ENCODE measurements at places on chromosomes 16 and 17.

DNA sequence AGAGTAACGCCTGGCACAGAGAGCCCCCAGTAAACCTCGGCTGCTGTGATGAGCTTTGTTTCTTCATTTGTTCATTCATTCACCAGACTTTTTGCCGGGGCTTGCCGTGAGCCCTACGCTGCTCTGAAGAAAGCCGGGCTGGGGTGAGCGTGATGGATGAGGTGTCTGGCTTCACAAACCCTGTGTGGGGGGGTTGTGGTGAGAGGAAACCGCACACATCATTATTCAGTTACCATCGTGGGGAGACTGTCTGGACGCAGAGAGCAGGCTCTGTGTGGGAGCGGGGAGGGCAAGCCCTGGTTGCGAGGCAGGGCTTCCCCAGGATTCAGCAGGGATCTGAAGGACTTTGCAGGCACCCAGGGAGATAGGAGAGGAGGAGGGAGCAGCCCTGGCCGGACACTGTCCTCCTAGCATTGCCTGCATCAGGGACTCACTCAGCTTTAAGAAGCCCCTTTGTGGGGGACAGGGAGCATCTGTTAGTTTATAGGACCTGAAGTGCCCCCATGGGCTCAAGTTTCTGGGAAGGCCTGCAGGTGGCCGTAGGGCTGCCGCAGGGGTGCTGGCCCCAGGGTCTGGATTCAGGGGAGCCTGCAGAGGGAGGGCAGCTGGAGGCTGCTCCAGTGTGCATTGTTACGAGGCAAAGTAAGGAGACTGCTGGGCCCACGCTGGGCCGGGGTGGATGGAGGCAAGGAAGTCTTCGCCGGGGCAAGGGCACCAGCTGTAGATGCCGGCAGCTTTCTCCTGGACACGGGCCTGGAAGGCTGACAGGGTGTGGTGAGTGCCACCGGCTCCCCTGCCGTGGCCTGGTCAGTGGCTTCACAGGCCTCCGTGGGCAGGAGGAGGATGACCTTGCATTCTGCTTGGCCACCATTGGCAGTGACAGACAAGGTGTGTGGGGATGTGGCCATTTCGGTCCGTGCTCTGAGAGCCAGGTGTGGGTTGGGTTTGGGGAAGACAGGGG lies 334.5 kb downstream of the SEC14L1 start:
- H3K4me1 ChIP-seq = peaks cover 56% of the 10 kb centered on the region
- no peak overlapping the region for H3K4me3 ChIP-seq
- DNase-seq = no peak
- H3K27ac ChIP-seq = no peak overlapping the region
- H3K27me3 ChIP-seq = no peaks in the 10 kb centered on the region

DNA sequence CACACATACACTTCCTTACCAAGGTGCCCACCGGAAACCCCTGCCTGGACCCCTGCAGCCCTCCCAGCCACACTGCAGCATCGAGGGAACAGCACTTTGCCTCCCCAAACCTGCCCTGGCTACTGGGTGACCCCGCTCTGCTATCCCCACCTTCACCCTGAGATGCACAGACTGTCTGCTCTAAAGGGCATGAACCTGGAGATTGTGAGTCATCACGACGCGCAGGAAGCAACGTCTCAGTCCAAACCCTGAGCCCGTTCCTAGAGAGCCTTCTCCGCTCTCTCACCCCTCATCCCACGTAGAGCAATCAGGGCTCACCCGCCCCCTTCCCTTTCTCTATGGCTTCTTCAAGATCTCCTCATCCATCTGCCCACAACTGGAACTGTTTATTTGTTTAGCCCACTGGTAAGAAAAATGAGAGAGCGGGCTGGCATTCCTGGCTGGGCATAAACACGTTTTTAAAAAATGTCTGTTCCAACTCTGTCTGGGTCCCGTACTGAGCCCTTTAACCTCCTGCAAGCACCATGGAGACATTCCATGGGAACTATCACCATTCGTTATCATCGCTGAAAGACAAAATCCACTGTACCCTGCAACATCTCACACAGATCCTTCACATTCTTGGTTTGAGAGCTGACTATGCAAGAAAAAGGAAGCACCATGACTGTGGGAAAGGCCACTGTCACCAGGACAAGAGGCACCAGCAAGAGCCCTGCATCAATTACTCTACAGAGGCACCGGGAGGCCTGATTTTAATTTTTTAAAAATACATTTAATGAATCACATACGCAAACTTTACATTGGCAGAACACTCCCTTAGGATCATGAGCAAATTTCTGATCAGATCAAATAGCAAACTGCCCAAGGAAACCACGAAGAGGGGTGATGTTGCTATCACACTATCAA lies 28.2 kb downstream of the ZFHX3 start:
- peaks cover 44% of the 10 kb centered on the region for H3K4me1 ChIP-seq
- H3K27ac ChIP-seq = peak overlapping the region; percentile 99
- peak overlapping the region; percentile 60 for H3K4me3 ChIP-seq
- DNase-seq = peak; percentile 71

- H3K27me3 ChIP-seq = no peaks in the 10 kb centered on the region
- H3K27ac ChIP-seq = no peak overlapping the region
- no peaks in the 10 kb centered on the region for H3K4me1 ChIP-seq
- H3K4me3 ChIP-seq = no peak overlapping the region
- no peak for DNase-seq
- H3K36me3 ChIP-seq = no peaks in the 10 kb centered on the region
These were observed 571.6 kb downstream of the HS3ST4 start for GRCh38 chr16:26263406-26263805.

DNA sequence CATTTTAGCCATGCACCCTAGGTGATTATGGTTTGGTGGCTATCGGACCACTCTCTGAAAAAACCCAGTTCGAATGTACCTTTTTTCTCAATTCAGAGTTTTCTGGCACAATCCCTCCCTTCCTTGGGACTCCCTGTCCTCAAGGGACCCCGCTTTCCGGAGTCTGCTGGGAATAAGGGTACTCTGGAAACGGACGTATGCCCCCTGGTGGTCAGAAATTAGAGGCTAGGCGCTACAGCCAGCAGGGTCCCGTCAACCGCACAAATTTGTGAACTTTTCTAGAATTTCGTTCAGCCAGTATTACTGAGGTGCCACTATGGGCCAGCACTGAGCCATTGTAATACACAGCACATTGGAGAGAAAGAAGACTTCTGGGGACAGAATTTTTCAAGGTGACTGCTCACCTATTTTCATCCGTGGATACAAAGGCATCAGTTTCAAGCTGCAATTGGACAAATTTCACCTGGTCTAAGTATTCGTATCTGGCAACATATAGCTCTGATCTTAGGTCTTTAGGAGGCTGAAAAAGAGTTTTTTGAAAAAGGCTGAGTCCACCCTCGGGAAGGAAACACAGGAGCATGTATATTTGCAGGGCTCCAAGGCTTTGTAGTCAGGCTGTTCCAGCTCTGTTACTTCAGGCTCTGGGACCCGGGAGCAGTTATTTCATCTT lies 27.1 kb upstream of the CRYBA1 start:
- H3K4me1 ChIP-seq = no peaks in the 10 kb centered on the region
- H3K27me3 ChIP-seq = no peaks in the 10 kb centered on the region
- H3K27ac ChIP-seq = no peak overlapping the region
- peak; percentile 82 for DNase-seq
- H3K36me3 ChIP-seq = no peaks in the 10 kb centered on the region

DNA sequence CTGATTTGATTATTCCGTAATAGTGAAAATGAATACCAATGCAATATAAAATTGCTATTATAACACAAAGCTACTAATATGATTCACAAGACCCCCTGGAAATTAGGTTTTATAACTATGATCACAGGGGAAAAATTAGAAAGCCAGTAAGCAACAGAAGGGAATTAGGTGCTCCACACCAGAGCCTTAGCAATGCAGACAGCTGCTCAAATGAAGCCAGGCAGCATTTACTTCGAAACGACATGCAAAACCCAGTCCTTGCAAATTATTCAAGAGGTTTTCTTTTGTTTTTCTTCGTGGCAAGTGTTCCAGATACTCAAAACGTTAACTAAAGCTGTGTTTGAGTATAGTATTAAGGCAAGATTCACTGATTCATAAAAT lies 47.9 kb downstream of the TOX3 start:
- no peak for DNase-seq
- H3K27ac ChIP-seq = no peak overlapping the region
- no peaks in the 10 kb centered on the region for H3K4me1 ChIP-seq
- H3K27me3 ChIP-seq = no peaks in the 10 kb centered on the region

- no peaks in the 10 kb centered on the region for H3K27me3 ChIP-seq
- H3K4me3 ChIP-seq = no peak overlapping the region
- peaks cover 13% of the 10 kb centered on the region for H3K36me3 ChIP-seq
- no peaks in the 10 kb centered on the region for H3K4me1 ChIP-seq
- no peak overlapping the region for H3K27ac ChIP-seq
These were observed 8.4 kb downstream of the HBQ1 start for GRCh38 chr16:188674-189073.

DNA sequence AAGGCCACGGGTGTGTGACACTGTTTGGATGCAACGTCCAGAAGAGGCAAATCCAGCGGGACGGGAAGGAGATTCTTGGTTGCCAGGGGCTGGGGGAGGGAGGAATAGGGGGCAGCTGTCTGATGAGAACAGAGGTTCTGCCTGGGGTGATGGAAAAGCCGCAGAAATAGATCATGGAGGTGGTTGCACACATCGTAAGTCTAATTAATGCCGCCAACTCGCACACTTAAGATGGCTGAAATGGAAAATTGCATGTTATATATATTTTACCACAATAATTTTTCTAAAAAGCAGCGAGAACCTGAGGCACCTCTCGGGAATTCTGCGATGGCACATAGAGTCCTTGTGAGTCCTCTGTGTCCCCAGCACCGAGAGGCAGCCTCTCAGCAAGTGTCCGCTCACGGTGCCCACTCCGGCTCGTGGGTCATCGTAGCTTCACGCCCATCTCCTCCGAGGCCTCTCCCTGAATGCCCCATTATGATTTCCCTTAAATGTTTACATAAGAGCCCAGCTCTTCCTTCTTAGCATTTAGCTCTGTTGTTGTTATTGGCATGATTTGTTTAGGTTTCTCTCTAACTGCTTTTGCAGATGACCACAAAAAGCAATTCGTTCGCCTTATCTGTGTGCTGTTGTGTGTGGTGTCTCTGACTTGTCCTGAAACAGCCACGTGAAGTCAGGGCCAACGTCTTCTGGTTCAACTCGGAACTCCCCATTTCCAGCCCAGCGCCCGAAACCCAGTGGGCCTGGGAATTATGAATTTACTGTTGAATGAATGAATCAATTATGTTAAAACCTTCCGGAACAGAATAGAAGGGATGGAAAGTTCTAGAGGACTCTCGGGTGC lies 7.7 kb downstream of the WFDC1 start:
- H3K4me3 ChIP-seq = no peak overlapping the region
- no peaks in the 10 kb centered on the region for H3K36me3 ChIP-seq
- H3K27ac ChIP-seq = no peak overlapping the region
- H3K4me1 ChIP-seq = no peaks in the 10 kb centered on the region
- H3K27me3 ChIP-seq = no peaks in the 10 kb centered on the region
- DNase-seq = no peak

DNA sequence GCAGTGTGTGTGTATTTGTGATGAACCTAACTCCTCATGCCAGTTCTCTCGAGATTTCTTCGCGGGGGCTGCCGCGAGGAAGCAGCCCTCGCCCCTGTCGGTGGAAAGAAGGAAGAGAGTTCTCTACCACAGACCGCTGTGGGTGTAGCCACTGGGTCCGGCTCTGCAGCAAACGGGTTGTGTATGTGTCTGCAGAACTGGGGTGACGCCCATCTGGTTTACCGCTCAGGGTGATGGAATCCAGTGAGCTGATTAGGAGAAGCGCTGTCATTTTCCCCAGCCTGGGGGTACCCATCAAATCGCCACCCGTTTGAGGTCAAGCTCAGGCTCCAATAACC lies 7.7 kb downstream of the CORO6 start:
- no peak for DNase-seq
- H3K4me3 ChIP-seq = no peak overlapping the region
- no peaks in the 10 kb centered on the region for H3K27me3 ChIP-seq
- peaks cover 19% of the 10 kb centered on the region for H3K4me1 ChIP-seq

DNA sequence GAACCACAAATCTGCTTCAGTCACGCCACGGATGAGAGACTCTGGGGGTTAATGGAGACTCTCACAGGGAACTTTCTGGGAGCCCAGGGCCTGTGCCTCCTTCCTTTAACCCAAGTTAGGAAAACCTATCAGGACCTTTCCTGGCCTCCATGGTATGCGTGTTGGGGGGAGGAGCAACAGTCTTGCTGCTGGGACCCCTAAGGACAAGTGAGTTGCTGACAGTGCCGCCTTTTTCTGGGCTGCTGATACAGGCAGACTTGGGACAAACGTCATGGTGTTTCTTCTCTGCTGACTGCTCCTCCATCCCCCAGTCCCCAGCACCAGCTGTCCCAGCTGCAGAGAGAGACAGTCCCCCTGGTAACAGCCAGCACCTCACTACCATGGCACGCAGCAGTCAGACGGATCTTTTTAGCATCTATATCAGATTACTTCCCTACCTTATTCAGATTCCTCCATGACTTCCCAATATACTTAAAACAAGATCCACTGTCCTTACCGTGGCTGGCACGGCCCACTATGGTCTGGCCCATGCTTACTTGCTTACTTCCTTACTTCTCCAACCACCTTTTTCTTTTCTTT lies 6.5 kb downstream of the DPEP2NB start:
- H3K27ac ChIP-seq = no peak overlapping the region
- no peaks in the 10 kb centered on the region for H3K27me3 ChIP-seq
- no peaks in the 10 kb centered on the region for H3K4me1 ChIP-seq
- DNase-seq = no peak

GRCh38 chr16:10171221-10171620 lies 11.0 kb downstream of the GRIN2A start:
- no peaks in the 10 kb centered on the region for H3K36me3 ChIP-seq
- no peak overlapping the region for H3K4me3 ChIP-seq
- peaks cover 29% of the 10 kb centered on the region for H3K4me1 ChIP-seq
- no peak overlapping the region for H3K27ac ChIP-seq

GRCh38 chr17:77579682-77580081 lies 378.8 kb upstream of the TNRC6C start:
- H3K27me3 ChIP-seq = peaks cover 36% of the 10 kb centered on the region
- DNase-seq = no peak
- no peaks in the 10 kb centered on the region for H3K4me1 ChIP-seq
- H3K27ac ChIP-seq = no peak overlapping the region
- H3K36me3 ChIP-seq = no peaks in the 10 kb centered on the region

GRCh38 chr16:5446623-5447240 lies 349.1 kb upstream of the EEF2KMT start:
- no peaks in the 10 kb centered on the region for H3K27me3 ChIP-seq
- no peaks in the 10 kb centered on the region for H3K36me3 ChIP-seq
- DNase-seq = no peak
- H3K4me1 ChIP-seq = no peaks in the 10 kb centered on the region
- no peak overlapping the region for H3K27ac ChIP-seq

DNA sequence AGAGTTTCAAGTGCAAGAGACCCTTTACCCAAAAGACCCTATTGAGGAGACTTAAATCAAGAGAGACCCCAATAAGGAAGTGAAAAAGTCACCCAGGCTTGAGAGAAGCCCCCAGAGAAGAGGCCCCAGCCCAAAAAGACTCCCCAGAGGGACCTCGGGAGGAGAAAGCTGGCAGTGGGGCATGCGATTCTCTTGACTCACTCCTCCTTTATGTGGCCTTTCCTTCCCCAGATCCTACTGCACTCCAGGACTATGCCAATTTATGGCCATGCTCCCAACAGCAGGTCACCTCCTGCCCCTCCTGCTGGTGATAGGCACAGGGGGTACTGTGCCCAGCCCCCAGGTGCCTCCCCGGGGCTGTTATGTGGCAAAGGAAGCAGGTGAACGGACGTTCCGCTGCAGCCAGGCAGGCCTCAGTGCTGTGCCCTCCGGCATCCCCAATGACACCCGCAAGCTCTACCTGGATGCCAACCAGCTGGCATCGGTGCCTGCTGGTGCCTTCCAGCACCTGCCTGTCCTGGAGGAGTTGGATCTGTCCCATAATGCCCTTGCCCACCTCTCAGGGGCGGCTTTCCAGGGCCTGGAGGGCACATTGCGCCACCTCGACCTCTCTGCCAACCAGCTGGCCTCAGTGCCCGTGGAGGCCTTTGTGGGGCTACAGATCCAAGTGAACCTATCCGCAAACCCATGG lies 16.3 kb downstream of the LRRC3C start:
- H3K4me3 ChIP-seq = no peak overlapping the region
- H3K27ac ChIP-seq = no peak overlapping the region
- 0 out of 2 replicates have a peak, but pooled peaks cover 8% of the 10 kb centered on the region for H3K4me1 ChIP-seq
